NCI-H774 (cell line): ENCODE measurements at places on chromosomes 11 and 22.

DNA sequence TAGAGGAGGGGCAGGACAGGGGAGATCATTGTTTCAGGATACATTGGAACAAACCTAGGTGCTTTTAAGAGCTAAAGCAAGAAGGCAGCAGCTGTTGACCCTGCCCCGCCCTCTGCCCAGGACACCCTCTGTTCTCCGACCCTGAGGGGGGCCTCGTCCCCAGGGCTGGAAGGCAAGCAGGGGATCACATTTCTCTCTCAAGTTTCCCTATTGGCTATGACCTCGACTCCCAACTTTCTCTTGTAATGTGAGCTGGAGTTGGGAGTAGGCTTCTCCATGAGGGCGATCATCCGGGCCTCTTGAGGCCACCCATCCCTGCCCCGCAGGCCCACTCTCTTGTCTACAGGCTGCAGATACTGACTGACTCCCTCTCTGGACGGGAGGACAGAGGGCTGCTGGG lies 37.7 kb downstream of the DSCAML1 start:
- no peak for DNase-seq

- no peak for DNase-seq
These were observed 34.8 kb upstream of the PSMA1 start for GRCh38 chr11:14554959-14555358.

GRCh38 chr11:105032495-105032894 lies 2.4 kb downstream of the CASP1 start:
- DNase-seq: no peak

DNA sequence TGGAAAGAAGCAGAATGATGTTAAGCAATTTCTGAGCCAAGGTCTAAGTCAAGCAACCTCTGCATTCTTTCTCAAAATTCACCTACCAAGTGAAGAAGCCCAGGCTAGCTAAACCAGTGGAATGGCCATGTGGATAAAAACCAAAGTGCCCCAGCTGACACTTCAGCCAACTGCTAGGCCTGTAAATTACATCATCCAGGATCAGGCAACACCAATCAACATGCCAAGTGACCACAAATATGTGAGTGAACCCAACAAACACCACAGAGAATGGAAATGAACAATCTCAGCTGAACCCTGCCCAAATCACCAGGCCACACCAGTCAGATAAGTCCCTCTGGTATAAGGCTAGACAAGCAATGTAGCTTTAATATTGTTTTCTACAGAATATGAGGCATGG lies 25.1 kb upstream of the FJX1 start:
- DNase-seq: no peak

DNA sequence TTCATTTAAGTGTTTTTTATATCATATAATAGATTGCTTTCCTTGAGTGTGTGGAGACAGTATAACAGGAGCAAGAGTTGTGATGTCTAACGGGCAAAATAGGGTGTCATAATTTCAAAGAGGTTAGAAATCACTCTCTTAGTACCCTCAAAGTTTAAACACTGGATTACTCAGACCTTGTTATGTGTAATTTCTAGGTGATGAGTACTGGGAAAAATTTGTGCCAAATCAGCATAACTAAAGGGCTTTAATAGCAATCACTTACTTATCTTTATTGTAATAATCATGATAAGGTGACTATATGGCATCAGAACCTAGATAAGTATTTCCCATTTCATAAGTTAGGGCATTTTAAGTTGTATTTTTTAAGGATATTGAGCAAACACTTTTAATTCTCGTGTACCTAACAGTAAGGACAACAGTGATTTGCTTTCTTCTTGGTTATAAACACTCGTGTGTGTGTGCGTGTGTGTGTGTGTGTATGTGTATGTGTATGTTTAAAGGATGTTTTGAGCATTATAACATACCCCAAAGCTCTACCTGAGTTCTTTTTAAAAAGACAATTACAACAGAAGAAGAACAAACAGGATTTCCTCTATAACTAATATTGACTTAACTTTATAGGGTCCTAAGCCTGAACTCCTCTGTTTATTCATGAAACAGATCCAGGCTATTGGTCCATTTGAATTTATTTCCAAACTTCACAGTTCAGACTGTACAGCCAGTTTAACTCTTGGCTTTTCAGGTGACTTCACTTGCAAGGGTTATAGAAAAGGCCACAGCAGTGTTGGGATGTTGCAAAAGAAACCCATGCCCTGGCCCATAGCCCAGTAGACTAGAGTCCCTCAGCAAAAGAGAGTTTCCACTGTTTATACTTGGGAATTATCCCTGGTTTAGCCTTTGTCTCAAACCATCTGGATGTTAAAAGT lies 23.7 kb upstream of the PDE3B start:
- peak; percentile 17 for DNase-seq

- no peak for DNase-seq
These were observed 116.8 kb downstream of the ZBTB16 start for GRCh38 chr11:114176321-114176720.

DNA sequence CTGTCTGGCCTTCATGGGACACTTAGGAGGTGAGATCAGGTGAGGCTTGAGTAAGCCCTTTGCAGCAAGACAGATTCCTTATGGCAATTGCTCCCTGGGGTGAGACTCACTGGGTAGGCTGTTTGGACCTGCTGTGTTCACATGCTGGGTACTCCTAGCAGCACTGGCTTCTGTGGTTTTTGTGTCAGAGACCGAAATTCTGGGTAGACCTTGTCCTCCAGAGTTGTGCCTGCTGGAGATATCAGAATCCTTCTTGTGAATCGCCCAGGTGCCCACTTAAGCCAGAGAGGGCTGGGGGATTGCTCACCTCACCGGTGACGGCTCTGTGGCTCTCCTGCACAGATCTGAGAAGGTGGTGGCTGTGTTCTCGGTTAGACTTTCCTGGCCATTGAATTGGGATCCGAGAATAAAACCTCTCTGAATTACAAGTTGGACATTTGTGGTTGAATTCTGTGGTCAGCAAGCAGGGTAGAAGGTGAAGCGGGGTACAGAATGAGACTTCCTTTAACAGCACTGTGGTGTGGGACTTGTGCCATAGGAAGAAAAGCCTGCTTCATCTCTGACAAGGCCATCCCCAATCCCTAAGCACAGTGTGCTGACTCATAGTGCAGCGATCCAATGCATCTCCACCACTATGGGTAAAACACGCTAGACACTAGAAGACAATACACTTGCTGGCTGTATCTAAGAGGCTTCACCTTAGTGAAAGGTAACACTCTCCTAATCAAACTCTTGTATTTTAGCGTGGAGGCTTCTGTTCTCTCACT lies 52.5 kb upstream of the TTC12 start:
- no peak for DNase-seq

DNA sequence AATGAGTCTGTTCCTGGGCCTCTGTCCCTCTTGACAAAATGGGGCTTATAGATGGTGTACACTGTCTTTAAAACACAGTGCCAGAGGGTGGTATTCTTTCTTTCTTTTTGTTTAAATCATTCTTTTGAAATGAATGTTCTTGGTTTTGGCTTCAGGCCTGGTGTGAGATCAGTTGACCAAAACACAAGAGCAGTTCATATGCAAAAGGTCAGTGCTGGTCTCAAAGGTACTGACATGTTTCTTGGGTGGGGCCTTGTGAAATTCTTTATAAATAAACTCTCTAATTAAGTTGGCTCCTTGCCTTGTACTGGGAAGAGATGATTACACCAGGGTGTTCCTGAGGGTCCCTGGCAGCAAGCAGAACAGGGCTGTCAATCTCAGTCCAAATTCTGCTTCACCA lies 110.0 kb downstream of the FBXO7 start:
- DNase-seq: no peak

GRCh38 chr22:17931400-17931825 lies 92.9 kb downstream of the MICAL3 start:
- DNase-seq: no peak

DNA sequence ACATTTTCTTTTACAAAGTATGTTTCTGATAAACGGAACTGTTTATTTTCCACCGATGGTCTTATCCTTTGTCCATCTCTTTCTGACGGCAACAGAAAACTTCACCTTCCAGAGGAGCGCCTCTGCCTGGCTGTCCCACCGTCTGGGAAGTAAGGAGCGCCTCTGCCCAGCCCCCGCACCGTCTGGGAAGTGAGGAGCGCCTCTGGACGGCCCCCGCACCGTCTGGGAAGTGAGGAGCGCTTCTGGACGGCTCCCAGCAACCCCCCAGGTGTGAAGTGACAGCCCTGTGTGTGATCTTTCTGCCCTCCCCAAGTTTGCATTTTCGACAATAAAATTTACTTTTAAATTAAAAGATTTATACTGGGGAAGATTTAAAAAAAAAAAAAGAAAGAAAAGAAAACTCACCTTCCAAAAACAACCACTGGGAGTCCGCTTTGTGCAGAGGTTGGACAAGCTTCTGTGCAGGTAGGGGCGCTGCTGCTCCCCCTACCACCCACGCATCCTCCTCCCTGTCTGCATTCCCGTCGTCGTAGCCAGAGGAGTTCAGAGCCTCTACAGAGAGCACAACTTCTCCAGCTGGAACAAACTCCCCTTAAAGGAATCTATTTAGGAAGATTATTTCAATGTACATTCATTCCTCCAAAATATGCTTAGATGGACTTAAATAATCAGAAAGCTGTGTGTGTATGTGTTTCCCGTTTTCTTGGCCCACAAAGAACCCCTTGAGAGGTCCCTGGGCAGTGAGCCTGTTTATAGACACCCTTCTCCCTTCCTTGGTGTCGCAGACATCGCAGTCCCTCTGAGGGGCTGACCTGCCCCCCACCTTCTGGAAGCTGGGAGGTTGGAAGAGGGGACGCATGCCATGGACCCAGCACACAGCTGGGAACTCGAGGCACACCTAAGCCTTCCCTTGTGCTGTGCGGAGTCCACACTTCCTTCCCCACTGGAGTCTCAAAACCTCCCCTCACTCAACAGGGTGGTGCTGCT lies 849 bp upstream of the APOBEC3B start:
- no peak for DNase-seq

DNA sequence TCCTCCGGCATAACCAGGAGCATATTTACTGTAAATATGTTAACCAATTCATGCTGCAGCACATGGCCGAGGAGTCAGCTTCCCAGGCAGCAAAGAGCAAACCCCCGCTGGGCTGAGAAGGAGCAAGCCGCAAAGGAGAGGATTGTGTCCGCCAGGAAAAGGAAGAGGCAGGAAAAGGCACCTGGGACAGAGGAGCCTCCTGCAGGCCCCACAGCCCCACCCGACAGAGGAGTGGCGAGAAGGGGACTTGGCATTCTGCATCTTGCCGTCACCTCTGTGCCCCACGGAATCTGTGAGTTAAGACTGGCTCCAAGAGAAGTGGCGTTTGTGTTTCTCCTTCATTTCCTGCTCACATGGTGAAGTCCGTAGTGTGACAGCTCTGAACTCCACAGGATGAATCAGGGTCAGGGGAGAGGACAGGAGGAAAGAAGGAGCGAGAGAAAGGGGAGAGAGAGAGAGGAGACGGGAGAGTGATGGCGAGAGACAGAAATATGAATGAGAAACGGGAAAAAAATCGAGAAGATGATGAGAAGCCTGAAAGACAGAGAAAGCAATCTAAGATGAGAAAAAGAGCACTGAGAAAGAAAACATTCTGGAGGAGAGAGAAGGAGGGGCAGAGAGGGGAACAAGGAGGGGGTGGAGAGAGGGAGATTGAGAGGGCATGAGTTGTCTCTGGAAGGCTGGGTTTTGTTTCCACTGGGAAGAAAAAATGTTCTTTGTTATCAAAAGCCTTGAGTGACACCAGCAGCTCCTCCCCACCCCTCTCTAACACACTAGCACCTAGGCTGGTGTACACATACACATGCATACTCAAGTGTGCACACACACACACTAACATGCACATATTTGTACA lies 489.6 kb downstream of the MN1 start:
- DNase-seq: no peak

- DNase-seq: no peak
These were observed 10.9 kb downstream of the BACE1 start for GRCh38 chr11:117305145-117305544.

GRCh38 chr11:108558222-108558621 lies 35.3 kb downstream of the EXPH5 start:
- no peak for DNase-seq

- DNase-seq: no peak
These were observed 34.0 kb upstream of the TRPC6 start for GRCh38 chr11:101617735-101618332.

GRCh38 chr11:44851496-44851895 lies 99.2 kb downstream of the TP53I11 start:
- DNase-seq: no peak

DNA sequence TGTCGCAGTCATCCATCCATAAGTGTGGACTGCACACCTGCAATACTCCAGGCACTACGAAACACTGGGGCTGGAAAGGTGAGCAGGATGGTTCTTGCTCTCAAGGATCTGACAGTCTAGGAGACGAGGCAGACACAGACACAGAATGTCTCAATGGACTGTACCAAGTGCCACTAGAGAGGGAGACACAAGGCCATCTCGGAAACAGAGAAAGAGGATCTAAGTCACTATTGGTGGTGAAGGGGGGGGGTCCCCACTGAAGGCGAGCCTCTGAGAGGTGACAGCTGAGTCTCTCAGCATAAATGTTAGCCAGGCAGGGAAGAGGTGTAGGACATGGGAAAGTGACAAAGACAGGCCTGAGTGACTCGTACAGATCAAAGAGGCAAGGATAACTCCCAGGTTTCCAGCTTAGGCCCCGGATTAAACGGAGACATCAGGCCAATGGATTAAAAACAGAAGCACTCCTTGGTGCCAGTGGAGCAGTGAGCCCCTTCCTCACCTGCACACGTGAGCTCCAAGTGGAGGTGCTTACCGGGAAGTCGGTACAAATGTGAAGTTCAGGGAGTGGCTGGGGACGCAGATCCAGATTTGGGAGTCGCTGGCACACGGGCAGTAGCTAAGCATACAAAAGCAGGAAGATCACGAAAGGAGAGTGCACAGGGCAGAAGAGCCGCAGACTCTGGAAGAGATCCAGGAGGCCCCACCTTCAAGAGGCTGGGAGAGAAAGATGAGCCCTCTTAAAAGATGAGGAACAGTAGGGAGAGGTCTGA lies 117.2 kb downstream of the MICAL3 start:
- no peak for DNase-seq

DNA sequence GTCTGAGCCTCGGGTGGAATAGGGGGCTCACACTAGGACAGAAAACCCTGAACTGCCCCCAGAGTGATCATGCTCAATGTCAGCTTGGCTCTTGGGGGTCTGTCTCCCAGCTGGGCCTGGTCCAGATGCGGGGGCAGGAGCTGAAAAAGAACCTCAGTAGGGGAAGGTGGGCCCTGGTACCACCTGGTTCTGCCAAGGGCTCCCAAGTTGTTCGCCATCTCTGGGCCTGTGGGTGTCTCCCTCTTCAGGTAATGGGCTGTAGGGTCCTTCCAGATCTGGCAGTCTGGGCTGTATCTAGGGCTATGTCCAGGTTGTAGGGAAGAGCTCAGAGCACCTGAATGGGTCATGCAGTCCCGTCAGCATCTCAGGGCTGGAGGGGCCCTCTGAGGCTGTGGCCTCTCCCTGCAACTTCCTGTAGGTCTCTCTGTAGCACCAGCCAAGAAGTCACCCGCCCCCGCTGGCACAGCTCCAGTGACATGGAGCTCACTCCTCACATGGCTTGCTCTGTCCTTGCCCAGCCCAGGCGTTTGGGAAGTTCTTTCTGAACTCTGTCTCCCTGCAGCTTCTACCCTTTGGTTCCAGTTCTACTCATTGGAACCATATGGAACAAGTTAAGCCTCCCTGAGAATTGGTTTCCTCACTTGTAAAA lies 33.0 kb upstream of the SOX10 start:
- no peak for DNase-seq

- no peak for DNase-seq
These were observed 43.1 kb upstream of the CEP295 start for GRCh38 chr11:93618371-93618770.
